ENCODE measurements at places on chromosomes 12 and 14. TPM values are rescaled to one million over a fixed set of nuclear protein-coding genes. Genes with fewer than 3 reads are reported as not detected.

- no peak for DNase-seq
Measured at GRCh38 chr12:46574847-46575246, 202.3 kb upstream of the SLC38A2 start.

DNA sequence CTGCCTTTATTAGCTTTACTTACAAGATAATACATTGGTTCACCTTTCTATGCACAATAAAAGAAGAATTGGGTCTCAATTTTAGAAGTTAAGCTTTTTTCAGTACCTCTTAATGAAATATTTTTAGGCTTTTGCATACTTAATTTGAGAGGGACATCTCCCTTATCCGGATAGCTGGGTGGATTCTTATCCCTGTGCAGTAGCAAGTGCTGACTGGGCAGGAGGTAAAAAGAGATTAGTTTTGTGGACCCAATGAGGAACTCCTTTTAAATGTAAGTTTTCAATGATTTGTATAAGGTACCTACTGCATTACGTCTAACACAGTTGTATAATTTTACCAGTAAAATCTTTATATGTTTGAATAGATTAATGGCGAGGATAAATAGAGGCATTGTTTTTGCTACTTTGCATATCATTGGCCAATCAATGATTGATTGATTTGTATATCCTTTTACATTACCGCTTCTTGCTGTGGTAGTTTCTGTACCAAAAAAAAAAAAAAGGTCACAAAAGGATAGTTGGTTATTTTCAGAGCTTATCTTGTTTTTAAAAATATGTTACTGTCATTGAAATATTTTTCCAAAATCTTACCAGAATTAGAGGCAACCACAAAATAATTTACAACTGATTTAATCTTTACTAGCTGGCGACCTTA is 2.2 kb downstream of the CPSF6 start:
- DNase-seq = no peak

DNA sequence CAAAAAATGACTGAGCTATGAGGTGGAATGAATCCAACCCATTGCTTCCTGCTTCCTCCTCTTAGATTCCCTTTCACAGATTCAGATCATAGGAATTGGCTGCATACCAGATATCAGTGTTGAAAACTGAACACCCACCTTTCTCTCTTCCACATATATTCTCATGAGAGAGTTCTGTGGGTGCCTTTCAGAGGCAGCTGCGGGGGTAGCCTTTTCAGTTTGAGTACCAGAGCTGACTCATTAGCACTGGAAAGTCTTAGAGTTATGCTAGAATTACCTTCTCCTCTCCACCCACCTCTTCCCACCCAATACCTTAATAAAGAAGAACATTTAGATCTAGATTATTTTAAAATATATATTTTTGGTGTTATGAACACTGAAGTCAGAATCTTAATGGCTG is 495.4 kb upstream of the SEL1L start:
- no peak for DNase-seq

The DNAI7 gene
- 1.5 TPM for total RNA-seq

The SCN8A gene
- 0.19 TPM for total RNA-seq

DNA sequence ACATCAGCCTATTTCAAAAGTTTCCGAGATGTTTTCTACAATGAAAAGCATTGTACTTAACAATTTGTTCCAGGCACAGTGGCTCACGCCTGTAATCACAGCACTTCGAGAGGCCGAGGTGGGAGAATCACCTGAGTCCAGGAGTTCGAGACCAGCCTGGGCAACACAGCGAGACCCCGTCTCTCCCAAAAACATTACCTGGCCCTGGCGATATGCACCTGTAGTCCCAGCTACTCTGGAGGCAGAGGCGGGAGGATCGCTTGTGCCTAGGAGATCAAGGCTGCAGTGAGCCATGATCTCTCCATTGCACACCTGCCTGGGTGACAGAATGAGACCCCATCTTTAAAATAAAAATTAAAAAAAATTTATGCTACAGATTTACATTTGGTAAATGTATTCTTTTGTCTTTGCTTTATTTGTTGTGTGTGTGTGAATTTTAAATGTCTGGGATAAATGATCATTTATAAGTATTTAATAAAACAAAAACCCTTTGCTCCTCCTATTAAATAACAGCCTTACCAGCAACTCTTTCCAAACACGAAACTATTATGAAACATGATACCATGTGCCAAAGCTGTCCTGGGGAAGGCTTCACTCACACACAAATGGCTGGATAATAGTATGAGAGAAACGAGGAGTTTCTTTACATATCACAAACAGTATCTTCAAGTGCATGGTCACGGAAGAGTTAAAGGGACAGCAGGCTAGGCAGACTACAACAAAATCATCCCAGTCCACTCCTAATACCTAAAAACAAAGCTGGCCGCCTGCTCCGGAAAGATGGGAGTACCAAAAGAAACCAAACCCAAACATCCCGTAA is 1.1 kb downstream of the ATXN3 start:
- DNase-seq = no peak

The RIPK3 gene
- 3.8 TPM for total RNA-seq

DNA sequence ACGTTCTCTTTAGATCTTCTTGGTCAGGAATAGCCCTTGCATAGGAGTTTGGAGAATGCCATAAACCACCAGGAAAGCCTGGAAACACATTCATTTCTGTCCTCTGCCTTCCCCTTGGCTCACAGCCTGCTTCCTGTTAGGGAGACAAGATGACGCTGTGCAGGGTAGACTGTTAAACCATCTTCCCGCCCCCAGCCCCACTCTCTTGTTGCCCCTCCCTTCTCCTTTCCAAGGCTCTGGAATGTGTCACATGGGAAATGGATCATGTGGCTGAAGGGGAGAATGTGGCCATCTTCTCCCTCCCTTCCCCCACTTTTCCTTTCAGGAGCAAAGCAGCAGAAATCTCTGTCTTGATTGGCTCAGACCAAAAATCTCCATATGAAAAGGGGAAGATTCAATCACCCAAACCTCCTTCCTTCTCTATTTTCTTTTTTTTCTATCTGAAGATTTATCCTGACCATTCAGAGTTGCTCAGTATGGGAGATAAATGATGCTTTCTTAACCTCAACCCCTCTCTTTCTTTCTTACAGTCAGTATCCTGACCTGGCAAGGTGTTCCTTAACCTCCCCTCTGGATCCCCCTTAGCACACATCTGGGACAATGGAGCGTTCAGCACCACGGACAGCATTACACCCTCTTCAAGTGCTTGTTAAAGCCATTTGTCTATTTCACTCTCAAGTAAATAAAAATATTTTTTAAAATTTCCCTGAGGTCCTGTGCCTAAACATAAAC is 11.4 kb downstream of the GPR19 start:
- no peak for DNase-seq

All from right atrium auricular region (tissue), 2 donors.